ENCODE measurements at places on chromosomes 3 and 15.

DNA sequence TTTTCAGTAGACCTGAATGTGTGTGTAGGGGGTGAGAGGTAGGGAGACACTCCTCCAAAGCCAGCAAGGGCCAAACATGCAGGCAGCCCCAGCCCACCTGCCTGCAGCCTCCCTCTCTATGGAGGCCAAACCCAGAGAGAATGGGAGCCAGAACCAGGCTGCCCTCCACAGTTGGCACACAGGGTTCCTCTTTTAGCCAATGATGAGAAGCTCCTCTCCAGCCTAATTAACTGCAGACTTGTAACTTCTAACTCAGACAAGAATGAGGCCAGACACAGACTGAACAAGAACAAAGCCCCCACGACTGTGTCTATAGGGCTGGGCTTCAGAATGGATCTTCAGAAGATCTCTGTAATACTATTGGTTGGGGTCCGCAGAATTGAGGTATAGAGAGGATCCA lies 12.3 kb upstream of the TLE3 start:
- DNase-seq = no peak

DNA sequence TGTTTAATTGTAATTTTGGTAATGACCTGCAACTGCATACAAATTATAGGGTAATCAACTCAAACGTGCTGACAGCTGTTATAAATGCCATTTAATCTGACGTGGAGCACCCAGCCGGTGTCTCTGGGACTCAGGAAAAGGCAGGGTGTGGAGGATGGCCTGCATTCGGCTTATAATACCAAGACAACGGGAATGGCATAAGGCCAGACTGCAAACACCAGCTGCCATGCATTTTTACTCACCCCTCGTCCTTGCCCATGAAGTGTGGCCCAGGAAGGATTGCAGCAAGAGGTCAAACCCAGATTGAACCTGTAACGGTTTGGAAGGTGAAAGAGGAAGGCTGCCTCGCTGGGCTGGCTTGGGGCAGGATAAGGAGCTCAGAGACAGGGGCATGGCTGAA lies 96.4 kb downstream of the WNT7A start:
- DNase-seq = no peak

DNA sequence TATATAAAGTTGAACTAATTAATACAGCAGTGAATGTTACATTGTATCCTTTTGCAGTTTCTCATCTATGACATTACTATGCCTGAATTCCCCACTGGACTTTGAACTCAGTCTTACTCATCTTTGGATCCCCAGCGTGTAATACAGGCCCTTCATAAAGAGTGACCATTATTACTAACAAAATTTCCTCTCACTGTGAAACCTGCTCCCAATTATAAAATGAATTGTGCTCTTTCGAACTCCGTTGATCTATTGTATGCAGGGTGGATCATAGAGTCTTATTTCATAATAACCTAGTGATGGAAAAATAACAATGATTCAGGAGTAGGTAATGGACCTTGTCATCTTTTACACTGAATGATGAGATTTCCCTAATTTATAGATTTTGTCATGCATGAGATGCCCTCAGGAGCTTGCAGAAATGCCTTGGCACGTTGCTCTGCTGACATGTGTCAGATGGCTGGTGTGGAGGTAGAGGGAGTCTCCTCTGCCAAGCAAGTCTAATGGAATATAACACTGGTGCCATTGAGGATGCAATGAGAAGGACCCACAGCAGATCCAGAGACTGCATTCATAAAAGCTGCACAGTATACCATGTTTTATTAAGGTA lies 25.5 kb downstream of the B3GNT5 start:
- DNase-seq = no peak

DNA sequence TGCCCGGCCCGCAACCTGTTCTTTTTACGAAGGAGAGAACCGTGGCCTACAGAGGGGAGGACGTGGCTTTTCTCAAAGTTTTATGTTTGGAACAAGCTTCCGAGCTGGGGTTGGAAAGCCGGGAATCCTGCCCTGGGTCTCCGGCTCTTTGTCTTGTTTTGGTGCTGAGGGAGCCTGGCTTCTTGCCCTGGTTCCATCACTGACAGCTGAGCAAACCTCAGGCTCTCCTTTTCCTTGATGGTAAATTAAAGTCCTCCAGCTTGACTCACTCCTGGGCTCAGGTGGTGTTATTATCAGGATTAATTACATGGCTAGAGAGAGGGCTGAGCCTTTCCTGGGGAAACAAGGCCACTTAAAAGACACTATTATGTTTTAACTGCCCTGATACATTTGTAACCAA lies 289.5 kb upstream of the RGMA start:
- no peak for DNase-seq

GRCh38 chr15:53984221-53984620 lies 6.0 kb downstream of the UNC13C start:
- DNase-seq = no peak
